Left lung (tissue), 14 donors: ENCODE measurements at places on chromosomes 1 and 21.
A peak's percentile ranks its signal among the peaks of the same experiment; 100 is the strongest.

DNA sequence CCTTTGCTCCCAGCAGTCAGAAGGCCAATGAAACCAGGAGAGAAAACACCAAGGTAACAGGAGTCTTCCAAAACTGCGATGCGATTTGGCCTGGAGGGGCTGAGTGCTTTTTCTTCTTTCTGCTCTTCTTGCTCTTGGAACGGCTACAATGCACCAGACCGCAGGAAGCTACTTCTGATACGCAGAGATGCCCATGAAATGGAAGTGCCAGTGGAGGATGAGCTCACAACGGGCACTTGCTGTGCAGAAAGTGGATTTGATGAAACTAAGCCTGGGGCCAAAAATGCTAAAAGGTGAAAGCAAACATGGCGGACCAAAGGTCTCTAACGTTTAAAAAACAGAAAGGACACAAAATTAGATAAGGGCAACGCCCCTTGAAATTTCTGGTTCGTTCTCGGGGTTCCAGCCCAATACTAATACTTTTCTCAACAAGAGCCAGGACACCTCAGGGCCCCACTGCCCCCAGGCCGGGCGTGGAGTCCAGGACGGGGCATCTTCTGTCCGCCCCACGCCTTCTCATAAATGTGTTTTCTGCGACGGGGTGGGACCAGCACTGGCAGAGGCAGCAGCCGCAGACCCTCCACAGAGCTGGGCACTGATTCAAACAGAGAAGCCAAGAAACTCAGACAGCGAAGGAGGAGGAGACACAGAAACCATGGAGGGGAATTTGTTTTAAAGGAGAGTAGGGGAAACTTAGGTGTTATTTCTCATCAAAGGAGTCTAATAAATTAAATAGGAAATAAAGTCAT, 101.3 kb downstream of the CRYAA start:
- no peak for DNase-seq

DNA sequence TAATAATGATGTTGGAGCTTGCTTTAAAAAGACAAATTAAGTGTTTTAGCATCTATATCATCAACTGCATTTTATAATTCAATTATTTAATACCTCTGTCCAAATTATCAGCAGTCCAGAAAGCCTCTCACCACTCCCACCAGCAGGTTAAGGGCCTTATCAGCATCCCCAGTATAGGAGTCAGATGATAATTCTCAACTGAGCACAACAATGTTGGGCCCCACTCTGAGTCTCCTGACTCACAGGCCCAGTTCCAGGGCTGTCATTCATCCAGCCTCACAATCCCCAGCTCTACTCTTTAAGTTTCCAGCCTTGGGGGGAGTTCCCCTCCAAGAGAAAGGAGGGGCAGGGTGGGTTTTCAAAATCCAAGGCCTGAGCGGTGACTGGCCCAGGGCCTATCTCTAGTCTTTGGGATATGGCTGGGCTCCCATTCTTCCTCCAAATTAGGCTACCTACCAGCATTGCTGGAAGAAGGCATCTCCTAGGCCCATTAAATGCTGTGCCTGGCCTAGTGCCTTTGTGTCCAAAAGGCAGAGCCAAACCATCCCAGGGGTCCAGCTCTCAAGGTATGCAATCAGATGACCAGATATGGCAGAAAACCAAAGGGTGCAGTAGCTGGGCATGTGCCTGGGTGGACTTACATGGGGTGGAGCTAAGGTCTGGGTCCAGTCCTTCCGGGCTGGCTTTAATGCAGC, 134.1 kb downstream of the GLUL start:
- DNase-seq: no peak

DNA sequence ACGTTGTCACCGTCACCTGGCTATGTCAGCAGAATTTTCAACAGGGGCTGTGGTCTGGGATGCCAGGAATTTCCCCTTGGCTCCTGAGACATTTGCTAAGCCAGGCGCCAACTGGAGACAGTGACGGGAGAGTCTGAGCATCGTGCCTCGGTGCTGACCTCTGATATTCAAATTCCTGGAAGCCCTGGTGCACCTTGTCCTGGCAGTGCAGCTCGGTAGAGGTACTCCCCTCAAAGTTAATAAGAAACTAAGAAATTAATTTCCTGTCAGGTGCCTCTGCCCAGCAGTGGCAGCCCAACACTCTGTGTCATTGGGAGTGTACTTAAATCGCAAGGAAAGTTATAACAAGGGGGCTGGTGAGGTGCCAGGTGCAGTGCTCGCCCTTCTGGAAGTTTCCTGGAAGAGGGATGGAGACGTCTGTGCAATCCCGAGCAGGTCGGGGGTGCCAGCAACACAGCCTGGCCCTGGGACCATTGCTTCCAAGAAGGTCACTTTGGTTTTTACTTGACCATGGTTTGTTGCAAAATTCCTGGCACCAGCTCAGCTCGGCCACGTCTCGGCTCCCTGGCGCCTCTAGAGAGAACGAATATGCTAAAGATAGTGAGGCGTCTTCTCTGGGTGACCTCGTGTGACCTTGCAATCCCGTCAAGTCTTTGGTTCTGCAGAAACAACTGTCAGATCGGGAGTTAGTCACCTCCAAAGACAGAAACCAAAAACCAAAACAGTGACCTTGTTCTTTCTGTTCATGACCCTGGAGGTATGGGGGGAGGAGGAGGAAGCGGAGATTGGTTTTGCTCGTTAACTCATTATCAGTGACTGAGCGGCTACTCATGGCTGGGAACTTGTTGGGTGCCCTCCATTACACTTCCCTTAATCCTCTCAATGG, 149.5 kb upstream of the VAMP3 start:
- no peak for DNase-seq

GRCh38 chr1:161738627-161739287, 10.8 kb upstream of the DUSP12 start:
- DNase-seq: no peak

GRCh38 chr21:29787361-29787909, 152.4 kb downstream of the GRIK1 start:
- DNase-seq: no peak

DNA sequence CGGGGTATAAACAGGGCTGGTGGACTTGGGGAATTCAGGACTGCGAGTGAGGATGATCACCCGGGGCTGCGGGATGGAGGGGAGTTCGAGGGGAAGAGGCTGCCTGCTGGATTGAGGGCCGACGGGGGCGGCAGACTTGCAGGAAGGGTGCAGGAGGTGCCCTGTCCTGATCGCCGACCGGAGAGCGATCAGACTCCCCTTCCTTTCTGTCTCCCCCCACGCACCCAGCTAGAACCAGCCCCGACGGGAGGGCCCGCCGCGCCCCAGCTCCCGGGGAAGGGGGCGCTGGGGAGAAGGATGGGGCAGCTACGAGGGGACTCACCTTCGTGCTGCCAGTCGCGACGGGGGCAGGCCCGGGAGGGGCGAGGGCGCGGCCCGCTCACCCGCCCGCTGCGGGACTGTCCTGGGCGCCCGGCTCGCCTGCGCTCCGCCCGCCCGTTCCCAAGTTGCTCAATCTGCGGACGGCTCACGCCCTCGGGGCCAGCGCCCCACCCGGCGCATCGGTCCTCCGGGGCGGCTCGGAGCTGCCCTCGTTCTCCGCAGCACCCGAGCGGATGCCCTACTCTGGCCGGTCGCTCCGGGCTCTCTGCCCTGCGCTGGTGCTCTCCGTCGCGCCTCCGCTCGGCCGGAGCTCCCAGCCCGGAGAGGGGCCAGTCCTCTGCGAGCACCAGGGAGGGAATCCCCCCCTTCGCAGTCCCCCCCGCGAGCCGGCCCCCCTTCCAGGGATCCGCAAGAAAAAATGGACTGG, at the start of gene RSPO1:
Gene RSPO1 (minus strand): TSS at position 649 of the 748 bp plus-strand sequence. CDS start 5,231 bp downstream, outside the sequence.
- peak; percentile 36 for DNase-seq

- no peak for DNase-seq
These were observed 57.5 kb downstream of the CASQ2 start for GRCh38 chr1:115710859-115711624.
